ENCODE measurements at places on chromosomes 6 and 20.

GRCh38 chr6:138716971-138717665 lies 56.5 kb upstream of the CCDC28A start:
- DNase-seq: no peak

DNA sequence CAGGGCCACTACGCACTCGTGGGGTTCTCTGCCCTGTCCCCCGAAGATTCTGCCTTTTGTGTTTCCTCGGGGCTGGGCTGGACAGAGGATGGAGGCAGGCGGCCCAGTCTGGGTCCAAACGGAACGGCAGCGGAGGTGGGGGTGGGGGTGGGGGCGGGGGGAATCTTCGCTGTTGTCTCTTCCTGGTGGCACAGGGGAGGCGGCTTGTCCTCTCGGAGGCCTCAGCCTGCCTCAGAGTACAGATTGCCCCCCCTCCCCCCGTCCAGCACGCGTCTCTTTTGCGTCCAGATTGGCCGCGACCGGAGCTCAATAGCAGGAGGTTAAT lies 1.4 kb upstream of the INSM1 start:
- DNase-seq: no peak

DNA sequence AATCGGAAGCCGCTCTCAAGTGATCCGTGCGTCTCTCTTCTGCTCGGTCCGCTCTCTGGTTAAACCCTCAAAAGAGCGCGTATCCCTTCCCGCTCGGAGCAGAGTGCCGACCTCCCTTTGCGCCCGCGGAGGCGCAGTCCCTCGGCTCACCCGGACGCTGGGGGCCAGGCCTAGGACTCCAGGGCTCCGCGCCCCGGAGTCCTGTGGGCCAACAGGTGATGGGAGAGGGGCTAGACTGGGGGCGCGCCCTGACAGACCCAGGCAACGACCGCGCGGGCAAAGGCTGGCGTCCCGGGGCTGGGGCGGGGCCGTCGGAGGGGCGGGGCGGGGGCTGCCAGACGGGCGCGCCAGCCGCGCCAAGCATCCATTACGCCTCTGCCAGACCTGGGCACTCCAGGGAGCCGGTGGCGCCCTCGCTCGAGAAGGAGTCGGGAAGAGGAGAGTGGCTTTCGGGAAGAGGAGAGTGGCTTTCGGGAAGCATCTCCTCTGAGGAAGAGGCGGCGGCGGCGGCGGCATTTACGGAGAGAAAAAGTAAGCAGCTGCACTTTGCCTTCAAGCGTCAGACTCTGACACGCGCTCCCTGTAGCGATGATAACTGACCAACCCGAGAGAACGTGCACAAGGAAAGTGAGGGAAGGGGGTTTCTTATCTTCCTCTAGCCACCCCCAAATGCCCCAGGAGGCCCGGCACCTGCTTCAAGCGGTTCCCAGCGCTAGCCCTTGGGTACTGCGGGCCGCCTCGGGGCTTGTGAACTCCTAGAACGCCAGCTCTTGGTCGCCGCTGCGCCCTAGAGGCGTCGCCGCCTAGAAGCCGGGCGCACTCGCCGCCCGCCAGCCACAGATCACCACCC lies 2.6 kb downstream of the EPHA7 start:
- no peak for DNase-seq

DNA sequence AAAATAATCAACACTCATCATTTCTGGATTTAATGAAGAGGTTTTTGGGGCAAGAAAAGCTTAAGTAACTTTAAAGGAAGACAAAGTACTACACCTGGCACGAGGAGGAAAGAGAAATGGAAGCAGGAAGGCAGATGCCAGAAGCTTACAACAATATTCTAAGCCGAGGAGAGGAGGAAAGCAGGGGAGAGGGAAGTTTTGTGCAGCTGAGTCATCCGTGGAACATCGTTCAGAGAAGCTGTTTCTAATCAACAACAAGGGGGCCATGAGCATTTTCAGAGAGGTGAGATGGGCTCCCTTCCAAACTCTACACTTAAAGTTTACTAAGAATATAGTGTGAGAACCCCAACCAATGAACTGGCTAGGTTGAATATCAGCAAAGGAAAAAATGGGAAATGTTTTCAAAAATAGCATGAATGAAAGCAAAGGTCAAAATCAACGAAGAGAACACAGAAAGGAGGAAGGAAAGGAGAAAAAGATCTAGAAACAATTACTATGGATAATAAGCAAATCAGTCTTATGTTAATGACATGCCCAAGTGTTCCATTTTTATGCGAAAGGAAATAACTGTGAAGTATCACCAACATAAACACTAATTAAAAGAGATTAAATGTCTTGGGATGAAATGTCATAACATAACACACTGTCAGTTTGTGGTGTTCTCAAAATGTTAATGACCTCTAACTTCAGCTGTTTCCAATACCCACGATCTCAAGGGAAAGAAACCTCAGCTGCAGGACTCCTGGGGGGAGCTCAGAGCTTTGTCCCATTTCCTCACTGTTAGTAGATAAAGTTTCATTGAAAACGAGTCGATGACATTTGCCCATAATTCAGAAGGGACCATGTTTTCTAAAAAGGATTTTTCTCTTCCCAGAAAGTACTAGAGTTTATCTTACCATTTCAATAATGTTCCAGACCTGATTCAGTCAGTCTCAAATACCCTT lies 203.4 kb upstream of the STXBP5 start:
- no peak for DNase-seq

GRCh38 chr6:55713436-55713835 lies 134.4 kb upstream of the HMGCLL1 start:
- no peak for DNase-seq

DNA sequence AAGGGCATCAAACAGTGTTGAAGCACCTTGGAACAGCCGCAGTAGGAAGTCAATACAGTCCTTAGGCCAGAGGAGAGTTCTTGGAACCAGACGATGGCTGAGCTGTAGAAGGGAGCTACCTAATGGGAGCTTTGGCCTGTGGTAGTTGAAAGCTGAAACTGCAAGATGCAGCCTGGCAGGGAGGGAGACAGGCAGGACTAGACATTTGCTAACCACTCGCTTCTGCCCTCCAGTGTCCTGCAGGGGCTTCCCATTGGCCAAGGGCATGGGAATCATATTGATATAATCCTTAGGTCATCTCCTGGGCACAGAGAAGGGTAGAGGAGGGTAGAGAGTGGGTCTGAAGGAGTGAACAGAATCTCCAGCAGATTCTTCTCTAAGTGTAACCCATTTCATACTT lies 60.4 kb downstream of the TPD52L1 start:
- no peak for DNase-seq

DNA sequence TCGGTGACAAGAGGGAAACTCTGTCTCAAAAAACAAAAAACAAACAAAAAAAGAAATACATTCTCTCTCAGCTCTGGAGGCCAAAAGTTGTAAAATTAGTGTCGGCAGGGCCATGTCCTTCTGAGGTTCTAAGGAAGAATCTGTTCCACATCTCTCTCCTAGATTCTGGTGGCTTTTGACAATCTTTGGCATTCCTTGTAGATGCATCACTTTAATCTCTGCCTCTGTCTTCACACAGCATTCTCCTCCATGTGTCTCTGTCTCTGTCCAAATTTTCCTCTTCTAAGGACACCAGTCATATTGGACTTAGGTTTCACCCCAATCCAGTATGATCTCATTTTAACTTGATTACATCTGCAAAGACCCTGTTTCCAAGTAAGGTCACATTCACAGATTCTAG lies 9.1 kb downstream of the PPP2R5D start:
- no peak for DNase-seq

GRCh38 chr6:124995131-124995530 lies 32.9 kb downstream of the RNF217 start:
- no peak for DNase-seq

DNA sequence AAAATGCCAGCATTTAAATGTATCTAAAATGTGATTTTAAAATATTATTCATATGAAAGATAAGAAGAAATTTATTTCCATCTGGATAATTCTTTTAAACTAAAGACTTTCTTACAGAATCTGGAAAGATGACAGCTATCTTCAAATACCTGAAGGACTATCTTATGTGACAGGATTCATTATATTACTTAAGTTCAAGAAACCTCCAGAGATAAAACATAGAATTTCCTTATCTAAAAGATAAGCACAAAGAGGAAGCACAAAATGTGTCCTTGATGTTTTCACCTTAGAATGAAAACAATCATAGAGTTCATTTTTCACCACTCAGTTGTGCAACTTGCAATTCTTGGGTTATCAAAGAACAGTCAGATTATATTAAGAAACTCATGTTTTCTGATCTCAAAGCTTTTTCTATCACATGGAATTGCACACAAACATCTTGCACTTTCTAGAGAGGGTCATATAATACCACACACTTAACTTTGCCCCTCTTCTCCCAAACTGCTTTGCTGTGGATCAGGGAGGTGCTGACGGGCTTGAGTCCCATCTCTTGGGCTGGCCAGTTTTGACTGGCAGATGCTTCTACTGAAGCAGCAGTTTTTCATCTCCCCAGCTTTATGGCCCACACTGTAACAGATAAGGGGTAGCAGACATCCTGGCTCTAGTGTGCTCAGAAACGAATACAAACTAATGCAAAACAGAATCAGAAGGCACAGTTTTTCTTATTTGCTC lies 467.4 kb downstream of the CDC5L start:
- no peak for DNase-seq

GRCh38 chr6:42550277-42550676 lies 13.6 kb upstream of the UBR2 start:
- DNase-seq: no peak

GRCh38 chr6:146212781-146213180 lies 183.9 kb downstream of the GRM1 start:
- no peak for DNase-seq

GRCh38 chr6:23584134-23584763 lies 541.8 kb upstream of the NRSN1 start:
- DNase-seq: no peak

Data from AG04449 (cell line).